ENCODE measurements at places on chromosomes 11 and 22.
A peak's percentile ranks its signal among the peaks of the same experiment; 100 is the strongest.

- DNase-seq, result no peak
Measured at GRCh38 chr11:30395751-30396150, 72.8 kb downstream of the ARL14EP start.

DNA sequence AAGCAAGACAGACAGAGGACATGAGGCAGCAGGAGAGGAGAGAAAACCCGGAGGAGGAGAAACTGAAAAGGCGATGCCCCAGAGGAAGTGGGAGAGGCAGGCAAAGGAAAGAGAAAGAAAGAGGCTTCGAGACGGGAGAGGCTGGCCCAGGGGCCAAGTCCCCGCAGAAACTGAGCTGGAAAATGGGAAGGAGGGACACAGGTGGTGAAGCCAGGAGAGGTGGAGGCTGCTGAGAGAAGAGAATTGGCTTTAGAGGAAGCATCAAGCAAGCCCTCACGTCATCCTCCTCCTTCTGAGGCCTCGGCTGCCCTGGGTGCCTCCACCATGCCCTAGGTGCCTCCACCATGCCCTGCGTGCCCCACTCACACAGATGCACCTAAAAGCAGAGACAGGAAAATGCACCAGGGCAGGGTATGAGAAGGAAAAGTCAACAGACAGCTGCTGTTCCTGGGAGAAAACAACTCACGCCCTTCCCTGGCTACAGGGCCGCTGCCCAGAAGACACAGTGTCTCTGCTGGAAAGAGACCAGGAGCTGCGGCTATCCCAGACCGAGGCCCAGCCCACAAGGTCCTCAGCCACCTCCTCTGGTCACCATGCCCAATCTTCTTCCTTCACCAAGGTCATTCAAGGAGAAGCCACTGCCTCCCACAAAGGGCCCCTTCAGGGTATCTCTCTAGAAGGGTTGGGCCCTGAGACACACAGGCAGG is 14.3 kb downstream of the FXYD6 start:
- DNase-seq, result no peak

DNA sequence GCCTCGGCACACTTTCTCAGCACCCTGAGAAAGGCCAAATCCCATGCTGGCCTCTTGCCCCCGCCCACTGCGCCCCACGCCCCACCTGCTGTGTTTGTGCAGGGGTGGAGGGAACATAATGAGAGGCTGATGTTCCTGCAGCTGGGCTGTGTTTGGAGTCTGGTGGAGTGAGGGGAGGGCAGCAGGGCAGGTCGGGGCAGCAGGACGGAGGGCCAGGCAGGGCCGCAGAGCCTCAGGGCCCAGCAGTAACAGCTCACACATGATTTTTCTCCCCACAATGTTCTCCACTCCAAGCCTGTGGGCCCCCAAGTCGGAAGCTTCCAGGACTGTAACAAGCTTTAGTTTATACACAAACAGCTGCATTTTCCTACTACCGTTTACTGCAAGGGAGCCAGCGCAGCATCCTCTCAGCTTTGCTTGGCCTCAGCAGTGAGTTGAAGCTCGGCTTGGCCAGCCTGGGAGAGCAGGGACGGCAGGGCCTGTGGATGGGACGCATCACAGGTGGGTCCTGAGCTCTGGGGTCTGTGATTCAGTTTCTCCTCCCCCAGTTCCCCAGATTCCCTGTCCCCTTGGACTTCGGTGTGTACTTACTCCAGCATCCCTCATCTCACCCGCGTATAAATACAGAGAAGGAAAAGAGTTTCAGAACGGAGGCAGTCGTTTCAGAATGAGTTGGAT is 51.0 kb downstream of the RPUSD4 start:
- no peak for DNase-seq

DNA sequence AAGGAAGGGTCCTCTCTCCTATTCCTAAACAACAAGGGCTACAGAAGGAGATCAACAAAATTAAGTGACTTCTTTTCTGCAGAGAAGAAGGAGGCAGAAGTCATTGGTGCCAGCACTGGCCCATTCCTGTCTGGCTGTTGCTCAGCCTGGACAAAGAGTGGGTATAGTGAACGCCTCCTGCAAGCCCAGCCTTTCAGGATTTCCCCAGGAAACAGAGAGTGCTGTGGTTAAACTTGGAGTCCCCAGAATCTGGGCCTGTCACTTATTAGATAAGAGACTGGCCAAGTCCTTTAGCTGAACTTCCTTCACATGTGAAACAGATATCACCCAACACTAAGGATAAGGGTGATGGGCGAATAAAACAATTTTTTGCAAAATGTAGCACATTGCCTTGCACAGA is 10.9 kb downstream of the TST start:
- no peak for DNase-seq

DNA sequence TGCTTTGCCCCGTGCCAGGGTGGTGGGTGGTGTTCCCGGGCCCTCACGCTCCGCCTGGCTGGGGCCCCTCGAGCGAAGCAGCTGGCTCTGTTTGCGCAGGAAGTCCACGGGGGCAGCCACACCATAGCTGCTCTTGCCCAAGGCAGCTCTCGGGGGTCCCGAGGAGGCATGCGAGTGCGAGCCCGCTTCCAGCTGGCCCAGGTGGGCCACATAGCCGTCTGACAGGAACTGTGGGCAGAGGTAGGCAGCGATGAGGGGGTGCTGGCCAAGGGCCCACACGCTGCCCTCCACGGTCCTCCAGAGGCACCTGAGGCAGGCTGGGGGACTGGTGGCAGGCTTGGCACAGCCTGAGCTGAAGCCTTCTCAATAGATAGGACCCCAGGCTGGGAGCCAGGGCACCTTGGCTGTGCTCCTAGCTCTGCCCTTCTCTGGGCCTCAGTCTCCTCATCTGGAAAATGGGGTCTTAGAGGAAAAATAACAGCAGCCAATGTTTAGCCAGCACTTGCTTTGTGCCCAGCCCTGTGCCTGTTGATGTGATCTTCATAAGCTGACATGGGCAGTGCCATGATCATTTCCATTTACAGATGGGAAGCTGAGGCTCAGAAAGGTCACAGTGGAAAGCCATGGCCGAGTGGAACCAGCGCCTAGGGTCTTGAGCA is 9.4 kb downstream of the AIP start:
- no peak for DNase-seq

- peak; percentile 38 for DNase-seq
Measured at GRCh38 chr11:41522899-41523672, 63.6 kb upstream of the LRRC4C start.

DNA sequence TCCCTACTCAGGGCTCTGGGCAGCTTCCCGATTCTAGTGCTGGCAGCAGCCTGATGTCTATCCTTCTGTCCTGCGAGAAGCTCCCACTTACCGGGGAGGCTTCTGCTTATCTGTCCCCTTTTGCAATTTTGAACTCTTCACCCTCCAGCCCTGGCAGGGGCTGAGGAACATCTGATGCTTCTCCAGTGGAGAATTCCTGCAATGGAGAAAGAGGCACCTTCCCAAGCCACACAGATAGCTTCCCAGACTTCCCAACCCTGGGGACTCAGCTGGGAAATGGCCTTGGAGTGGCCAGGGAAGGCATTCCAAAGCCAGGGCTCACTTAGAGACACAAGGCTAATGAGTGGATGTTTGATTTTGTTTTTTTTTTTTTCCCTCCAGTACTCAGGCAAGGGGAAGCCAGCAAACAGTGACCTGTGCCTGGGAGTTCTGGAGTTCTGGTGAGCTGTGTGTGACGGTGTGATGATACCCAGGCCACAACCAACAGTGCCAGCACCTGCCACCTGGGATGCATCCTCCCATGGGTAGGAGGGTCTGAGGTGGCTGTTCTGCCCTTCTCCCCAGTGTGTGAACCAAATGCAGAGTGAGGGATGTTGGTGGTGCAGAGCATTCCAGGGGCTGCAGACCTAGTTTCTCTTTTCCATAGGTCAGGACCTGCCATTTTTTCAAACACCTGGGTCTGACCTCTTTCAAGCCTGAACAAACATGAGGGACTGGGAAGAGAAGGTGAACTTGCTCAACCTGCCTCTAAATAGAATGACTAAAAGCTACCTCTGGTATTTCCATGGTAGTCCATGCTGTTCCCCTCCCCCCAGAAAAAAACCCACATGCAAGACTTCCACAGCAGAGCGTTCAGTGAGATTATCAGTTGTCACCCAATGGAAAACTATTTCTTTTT is 95.1 kb downstream of the CCDC81 start:
- no peak for DNase-seq

GRCh38 chr11:70568035-70568813 is 169.9 kb downstream of the CTTN start:
- DNase-seq, result no peak

- no peak for DNase-seq
Measured at GRCh38 chr11:1772270-1773130, 8.8 kb upstream of the CTSD start.

DNA sequence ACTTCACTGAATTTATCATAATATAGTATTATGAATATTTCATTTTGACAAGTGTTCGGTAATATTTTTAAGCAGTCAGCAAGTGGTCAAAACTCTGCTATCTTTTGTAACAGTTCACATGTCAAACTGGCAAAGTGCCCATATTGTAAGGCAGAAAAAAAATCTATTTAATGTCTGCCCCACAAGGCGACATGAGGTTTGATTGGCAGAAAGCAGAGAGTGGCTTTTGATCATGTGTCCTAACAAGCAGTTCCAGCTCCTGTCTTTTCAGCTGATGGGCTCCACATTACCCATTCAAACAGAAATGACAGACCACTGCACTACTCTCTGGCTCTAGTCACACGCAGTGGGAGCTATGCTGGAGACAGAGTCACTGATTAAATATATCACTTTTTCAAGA is 59.0 kb downstream of the SOX6 start:
- no peak for DNase-seq

- DNase-seq, result no peak
Measured at GRCh38 chr11:113278481-113278880, 35.9 kb upstream of the TTC12 start.
